ENCODE measurements at places on chromosomes 11 and 22.

GRCh38 chr22:43564859-43565258 is 153.0 kb downstream of the MPPED1 start:
- DNase-seq = no peak

- DNase-seq = no peak
Observed at GRCh38 chr11:72668629-72669347, 5.4 kb downstream of the PDE2A start.

GRCh38 chr11:106202935-106203620 is 125.6 kb downstream of the AASDHPPT start:
- no peak for DNase-seq

DNA sequence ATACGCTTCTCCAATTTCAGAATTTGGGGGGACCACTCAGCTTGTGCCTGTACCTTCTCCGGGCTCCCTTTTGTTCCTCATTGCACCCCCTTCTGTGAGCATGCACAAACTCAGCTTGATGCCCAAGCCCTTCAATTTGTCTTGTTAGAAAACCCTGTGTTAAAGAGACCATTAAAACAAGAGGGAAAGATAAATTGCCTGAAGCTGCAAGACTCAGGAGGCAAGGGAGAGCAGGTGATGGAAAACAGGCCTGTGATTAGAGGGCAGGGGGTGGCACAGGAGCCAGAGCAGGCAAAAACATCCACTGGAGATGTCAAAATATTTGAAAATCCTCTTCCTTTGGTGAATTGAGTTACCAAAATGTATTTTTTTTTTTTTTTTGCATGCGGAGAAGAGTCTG is 121.7 kb downstream of the MIAT start:
- no peak for DNase-seq

- no peak for DNase-seq
Observed at GRCh38 chr22:27336151-27337090, 465.1 kb downstream of the MN1 start.

DNA sequence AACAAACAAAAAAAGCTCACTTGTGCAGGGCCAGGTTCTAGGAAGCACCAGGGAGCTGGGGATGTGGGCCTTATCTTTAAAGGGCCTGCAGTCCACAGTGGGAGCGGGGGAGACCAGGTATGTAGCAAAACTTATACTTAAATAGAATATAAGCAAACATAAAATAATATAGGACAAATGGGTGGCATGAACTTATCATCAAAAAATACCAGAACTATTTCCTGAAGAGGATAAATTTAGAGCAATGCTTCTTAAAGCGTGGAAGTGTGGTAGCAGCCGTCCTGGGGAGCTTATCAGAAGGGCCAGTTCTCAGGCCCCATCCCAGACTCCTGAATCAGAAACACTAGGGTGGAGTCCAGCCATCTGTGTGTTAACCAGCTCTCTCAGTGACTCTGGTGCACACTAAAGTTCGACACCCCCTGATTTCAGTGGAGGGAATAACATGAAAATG is 9.3 kb downstream of the VPS26B start:
- DNase-seq = no peak

DNA sequence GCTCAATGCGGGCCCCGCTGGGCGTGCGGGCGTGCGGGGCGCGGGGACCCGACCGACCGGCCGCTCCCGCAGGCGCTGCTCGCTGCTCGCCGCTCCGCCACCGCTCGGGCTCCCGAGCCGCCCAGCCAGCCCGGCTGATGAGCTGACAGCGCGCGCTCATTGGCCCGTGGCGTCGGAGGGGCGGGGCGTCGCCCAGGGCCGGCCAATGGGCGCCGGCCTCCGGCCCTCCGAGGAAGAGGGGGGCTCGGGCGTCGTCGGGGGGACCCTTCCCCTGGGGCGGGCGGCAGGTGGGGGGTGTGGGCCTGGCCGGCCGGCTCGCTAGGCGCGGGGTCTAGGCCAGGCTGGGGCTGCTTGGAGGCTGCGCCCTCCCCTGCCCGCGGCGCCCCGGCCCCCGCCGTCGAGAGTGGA is at the start of gene SCUBE1:
SCUBE1 (minus strand) TSS at position 111 of the 408 bp plus-strand sequence. CDS start 111 bp downstream, outside the sequence.
- DNase-seq = peak; percentile 20

DNA sequence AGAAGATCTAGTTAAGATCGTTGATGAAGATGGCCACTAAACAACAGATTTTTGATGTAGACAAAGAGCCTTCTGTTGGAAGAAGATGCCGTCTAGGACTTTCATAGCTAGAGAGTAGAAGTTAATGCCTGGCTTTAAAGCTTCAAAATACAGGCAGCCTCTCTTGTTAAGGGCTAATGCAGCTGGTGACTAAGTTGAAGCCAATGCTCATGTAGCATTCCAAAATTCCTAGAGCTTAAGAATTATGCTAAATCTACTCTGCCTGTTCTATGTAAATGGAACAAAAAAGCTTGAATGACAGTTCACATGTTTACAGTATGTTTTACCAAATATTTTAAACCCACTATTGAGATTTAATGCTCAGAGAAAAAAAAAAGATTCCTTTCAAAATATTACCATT is 492.6 kb downstream of the CNTN5 start:
- DNase-seq = no peak

DNA sequence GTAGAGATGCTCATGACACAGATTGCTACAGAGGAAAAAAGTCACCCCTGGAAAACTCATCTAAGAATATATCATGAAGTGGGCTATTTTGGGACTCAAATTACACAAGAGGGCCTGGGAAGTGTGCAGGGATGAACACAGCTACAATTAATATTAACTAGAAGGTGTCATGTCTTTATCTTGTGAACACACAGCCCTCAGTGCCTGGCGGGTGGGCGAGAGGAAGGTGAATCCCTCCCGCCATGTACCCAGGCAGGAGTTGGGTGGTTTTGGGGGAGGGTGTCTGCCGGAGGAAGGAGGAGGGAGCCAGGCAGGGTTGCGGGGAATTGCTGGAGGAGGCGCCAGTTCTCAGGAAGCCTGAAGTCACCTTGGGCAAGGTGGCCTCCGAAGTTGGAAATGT is 5.1 kb upstream of the FAM83F start:
- DNase-seq = no peak

DNA sequence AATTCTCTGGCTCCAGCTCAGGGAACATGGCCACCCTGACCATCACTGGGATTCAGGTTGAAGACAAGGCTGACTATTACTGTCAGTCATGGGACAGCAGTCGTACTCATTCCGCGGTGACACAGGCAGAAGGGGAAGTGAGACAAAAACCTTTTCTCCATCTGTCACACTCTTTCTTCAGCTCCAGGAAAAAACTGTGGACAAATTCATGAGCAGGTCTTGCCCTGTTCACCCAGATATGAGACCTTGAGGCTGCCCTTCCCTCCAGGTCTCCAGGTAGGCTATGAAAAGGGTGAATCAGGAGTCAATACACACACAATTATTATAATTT is 39.4 kb upstream of the GGTLC2 start:
- DNase-seq = no peak

DNA sequence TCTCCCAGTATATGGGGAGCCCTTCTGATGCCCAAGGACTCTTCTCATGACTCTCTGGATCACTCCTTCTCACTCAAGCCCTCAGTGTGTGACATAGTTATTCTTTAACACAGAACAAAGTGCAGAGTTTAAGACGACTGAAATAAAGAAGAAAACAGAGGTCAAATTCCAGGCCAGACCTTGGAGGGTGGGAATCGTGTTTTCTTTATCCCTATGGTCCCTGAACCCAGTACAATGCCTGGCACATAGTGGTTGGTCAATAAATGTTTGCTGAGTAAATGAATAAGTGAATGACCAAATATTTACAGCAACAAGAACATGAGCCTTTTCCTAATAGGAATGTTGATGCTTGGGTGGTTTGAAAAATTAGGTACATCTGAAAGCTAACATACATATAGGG is 28.8 kb downstream of the VSTM5 start:
- no peak for DNase-seq

- DNase-seq = peak; percentile 75
Observed at GRCh38 chr22:29216873-29217666, 11.4 kb downstream of the EMID1 start.

GRCh38 chr22:25749420-25750169 is 7.6 kb downstream of the MYO18B start:
- no peak for DNase-seq

DNA sequence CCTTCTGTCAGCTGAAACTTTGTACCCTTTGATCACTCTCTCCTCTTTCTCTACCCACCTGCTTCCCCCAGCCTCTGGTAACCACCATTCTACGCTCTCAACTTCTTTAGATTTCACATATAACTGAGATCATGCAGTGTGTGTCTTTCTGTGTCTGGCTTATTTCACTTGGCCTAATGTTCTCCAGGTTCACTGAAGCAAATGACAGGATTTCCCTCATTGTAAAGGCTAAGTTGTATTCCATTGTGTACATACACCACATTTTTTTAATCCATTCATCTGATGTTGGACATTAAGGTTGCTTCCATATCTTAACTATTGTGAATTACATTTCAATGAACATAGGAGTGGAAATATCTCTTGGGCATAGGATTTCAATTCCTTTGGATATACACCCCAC is 207.6 kb downstream of the MIAT start:
- DNase-seq = no peak

- DNase-seq = peak; percentile 98
Observed at GRCh38 chr22:35840302-35840739, 122.6 kb downstream of the APOL5 start.

DNA sequence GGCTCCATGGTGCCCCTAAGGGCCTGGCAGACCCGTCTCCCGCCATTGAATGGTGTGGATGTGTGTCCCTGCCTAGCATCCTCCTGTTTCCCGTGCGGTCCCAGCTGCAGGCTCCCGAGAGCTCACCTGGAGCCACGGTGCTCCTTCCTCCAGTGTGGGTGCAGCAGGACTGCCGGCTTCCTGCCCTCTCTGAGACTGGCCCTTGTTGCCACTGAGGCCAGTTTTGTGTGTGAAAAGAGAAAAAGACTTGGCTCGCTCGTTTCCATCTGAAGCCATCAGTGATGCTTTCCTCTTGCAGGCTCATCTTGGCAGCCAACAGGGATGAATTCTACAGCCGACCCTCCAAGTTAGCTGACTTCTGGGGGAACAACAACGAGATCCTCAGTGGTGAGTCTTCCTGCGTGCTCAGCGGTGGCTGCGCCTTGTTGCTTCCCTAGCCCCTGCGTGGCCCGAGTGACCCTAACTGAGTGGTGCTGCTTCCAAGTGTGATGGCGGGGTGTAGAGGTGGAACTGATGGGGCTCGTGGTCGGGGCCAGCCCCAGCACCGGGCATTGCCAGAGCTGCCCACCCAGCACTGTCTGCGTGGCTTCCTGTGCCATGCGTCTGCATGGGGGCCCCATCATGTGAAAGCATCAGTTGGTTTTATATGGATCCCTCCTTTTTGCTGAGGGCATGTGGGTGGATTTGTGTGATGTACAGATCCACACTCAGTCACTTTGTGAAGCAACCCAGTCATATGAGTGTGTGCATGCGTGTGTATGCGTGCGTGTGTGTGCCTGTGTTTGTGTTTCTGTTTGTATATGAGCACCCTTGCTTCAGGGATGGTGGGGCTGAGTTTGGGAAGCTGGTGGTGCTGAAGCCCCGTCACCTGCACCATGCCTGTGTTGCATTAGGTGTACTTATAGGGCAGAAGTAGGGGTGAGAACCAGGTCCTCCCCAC is 22.4 kb downstream of the TANGO2 start:
- no peak for DNase-seq
